RWPE2 (cell line): ENCODE measurements at places on chromosomes 12 and 14.

DNA sequence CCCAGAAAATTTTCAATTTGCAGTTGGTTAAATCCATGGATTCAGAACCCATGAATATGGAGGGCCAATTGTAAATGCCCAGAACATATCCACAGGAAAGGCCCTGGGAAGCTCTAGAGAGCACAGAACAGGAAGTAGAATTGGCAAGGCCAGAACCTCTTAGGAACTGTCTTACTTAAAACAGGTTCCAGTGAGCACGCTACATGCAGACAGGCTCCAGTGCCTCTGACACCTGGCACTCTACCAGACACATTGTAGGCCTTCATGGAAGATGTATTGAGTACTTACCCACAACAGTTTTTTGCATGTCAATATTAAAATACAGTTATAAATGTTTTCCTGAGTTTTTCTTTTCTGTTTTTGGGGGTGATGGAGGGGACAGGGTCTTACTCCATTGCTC, 188.2 kb upstream of the FRMD6 start:
- DNase-seq, result no peak

GRCh38 chr12:49582850-49583249, 14.9 kb upstream of the MCRS1 start:
- no peak for DNase-seq

GRCh38 chr12:6494258-6494743, 399 bp downstream of the NCAPD2 start:
- DNase-seq, result no peak

- no peak for DNase-seq
These were observed 25.7 kb downstream of the SOAT2 start for GRCh38 chr12:53128780-53129569.

- no peak for DNase-seq
These were observed 64.1 kb upstream of the TTC7B start for GRCh38 chr14:90880282-90880681.

GRCh38 chr14:55097881-55098560, 31.0 kb upstream of the LGALS3 start:
- no peak for DNase-seq

GRCh38 chr12:9122091-9122609, 6.4 kb upstream of the A2M start:
- no peak for DNase-seq

- no peak for DNase-seq
These were observed 59.0 kb downstream of the CLMN start for GRCh38 chr14:95260537-95261361.

- DNase-seq, result no peak
These were observed 1.1 kb downstream of the ETV6 start for GRCh38 chr12:11650286-11651281.

GRCh38 chr14:94043111-94043755, 17.1 kb downstream of the OTUB2 start:
- DNase-seq, result no peak

DNA sequence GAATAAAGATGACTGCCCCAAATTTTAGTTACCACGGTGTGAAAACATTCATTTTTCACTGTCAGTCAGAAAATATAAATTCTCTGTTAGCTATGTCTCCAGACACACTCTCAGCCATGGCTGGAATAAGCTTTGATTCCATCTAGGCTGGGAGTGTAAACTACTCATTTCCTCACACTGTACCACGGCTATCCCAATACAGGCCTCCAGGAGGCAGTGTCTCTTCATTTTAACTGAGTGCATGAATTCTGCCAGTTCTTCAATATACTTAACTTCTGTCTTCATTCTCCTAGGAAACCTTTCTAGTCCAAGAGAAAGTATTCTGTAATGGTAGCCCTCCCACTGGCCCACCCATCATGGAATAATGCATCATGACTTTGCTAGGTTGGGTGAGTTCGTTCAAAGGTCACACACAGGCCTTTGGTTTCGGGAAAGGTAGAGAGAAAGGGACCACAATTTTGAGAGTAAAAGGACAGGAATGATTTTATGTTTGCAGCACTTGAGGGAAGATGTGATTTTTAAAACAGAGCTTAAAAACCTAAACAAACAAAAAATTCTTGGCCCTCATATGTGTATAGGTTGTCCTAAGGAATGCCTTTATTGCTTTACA, 381.1 kb downstream of the SEC23A start:
- no peak for DNase-seq

GRCh38 chr12:31363831-31364230, 37.9 kb upstream of the SINHCAF start:
- DNase-seq, result no peak

DNA sequence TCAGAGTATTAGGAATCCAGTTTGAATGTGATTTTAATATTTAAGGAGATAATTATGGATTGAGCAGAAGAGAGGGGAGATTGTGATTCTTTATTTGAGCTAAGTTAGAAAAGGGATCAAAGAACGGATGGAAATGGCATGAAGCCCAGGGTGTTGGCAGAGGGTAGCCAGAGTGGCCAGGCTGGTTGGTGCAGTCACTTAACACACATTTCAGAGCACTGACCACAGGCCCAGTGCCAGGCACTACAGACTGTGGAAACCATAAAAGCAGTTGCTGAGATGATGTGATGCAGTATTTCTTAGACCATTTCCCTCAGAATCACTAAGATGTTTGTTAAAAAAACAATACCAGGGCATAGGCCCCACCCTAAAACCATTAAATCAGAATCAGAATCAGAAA, 167.7 kb upstream of the AMIGO2 start:
- no peak for DNase-seq

DNA sequence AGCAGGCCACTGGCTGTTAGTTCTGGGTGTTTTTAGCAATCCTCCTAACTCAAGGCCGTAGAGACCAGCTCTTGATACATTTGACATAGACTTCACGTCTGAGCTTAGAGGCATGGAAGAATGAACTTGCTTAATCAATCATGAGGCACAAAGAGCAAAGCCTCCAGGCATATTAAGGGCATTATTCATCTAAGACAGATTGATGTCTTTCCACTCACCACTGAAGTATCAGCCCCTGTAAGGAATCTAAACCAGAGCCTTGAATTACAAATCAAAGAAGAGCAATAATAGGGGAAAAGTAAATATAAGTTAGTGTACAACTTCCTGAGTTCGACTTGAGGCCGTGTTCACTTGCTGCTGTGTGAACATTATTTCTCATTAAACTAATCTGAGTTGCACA, 1470.7 kb downstream of the AACS start:
- no peak for DNase-seq

- no peak for DNase-seq
These were observed 56.0 kb downstream of the FOS start for GRCh38 chr14:75334549-75335051.

DNA sequence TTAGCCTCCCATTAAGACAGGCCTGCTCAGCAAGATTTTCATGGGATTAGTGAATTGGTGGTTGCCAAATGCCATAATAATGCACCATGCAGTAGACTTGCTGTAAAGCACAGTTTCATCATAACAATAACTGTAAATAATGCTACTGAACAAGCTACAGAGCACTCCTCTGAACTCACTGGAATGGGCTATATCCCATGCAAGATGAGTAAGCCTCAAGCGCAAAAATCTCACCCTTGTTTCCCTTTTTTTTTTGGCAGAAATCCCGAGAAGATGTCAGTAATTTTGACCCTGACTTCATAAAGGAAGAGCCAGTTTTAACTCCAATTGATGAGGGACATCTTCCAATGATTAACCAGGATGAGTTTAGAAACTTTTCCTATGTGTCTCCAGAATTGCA, 145.9 kb upstream of the HIF1A start:
- no peak for DNase-seq

- DNase-seq, result no peak
These were observed 1.2 kb upstream of the C14orf180 start for GRCh38 chr14:104578321-104578720.

DNA sequence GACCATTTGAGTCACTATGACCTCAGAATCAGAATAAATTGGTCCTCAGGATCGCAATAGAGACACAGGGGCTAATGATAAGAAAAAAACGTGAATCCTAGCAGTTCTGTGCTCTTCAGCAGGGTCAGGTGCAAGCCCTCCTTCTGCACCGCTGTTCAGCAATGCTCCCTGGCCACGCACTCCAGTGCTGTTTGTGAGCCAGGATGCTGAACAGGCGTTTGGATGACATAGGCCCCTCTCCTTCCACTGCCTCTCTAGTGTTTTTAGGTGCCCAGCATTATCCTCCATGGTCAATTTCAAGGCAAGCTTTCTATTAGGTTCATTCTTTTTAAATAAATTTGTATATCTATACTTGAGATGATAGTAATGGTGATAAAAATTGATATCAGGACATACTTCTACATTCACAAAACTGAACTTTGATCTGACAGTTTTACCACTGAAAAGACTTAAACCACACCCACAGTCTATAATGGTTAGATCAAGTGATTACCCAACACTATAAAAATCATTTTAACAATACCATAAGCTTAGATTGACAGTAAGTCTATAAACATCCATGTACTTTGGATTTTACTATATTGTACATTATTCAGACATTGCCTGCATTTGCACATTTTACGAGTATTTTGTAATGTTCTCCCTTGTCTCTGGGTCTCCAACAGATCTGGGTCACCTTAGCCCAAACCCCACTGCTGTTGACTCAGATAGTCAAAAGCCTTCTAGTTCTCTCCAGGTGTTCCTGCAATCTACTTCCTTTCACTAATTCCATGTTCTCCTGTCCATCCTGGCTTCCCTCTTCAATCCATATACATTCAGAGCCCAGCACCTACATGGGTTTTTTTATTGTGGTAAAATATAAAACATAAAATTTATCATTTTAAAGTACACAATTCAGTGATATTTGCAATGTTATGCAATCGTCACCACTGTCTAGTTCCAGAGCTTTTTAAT, 114.9 kb upstream of the COCH start:
- no peak for DNase-seq

- DNase-seq, result peak; percentile 45
These were observed 592 bp downstream of the KRT7 start for GRCh38 chr12:52233462-52234207.

DNA sequence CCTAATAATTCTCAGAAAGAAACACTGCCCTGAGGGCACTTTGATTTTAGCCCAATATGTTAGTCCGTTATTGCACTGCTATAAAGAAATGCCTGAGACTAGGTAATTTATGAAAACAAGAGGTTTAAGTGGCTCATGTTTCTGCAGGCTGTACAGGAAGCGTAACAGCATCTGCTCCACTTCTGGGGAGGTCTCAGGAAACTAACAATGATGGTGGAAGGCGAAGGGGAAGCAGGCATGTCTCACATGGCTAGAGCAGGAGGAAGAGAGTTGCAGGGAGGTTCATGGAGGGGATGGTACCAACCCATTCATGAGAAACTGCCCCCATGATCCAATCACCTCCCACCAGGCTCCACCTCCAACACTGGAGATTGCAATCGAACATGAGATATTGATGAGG, 49.4 kb upstream of the RERG start:
- no peak for DNase-seq

DNA sequence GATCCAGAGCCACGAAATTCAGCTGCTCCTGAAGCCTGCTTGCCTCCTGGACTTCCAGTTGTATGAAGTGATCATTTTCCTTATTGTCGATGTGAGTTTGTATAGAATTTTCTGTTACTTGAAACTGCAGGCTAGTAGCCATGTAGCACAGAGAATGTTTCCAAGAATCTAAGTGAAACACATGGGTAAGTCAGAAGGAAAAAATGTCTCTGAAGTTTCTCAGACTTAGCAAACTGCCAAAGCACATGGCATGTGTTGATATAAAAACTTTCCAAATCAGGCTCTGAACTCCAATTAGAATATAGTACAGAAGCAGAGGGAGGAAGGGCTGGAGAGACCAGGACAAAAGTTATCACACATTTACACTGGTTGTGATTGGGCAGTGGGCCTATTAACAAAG, 9.8 kb upstream of the PCNX1 start:
- no peak for DNase-seq

- no peak for DNase-seq
These were observed 48.9 kb downstream of the HRK start for GRCh38 chr12:116832353-116832752.

DNA sequence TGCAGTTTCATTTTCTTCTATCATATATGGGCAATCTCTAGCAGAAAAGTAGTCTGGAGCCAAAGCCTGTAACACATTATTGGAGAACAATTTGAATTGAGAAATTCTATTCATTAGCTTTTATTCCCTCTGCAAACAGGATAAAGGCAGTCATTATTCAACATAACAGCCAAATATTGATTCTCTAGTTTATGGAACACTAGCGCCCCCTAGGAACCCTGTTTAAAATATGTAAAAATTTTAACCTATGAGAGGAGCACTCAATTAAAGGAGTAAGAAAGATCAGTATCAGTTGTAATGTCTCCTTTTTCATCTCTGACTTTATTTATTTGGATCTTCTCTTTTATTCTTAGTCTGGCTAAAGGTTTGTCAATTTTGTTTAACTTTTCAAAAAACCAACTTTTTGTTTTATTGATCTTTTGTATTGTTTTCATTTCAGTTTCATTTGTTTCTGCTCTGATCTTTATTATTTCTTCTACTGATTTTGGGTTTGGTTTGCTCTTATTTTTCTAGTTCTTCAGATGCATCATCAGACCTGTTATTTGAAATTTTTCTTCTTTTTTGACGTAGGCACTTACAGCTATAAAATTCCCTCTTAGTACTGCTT, 4.8 kb upstream of the LMNTD1 start:
- DNase-seq, result no peak

- no peak for DNase-seq
These were observed 9.4 kb downstream of the SPRYD3 start for GRCh38 chr12:53069621-53070410.

DNA sequence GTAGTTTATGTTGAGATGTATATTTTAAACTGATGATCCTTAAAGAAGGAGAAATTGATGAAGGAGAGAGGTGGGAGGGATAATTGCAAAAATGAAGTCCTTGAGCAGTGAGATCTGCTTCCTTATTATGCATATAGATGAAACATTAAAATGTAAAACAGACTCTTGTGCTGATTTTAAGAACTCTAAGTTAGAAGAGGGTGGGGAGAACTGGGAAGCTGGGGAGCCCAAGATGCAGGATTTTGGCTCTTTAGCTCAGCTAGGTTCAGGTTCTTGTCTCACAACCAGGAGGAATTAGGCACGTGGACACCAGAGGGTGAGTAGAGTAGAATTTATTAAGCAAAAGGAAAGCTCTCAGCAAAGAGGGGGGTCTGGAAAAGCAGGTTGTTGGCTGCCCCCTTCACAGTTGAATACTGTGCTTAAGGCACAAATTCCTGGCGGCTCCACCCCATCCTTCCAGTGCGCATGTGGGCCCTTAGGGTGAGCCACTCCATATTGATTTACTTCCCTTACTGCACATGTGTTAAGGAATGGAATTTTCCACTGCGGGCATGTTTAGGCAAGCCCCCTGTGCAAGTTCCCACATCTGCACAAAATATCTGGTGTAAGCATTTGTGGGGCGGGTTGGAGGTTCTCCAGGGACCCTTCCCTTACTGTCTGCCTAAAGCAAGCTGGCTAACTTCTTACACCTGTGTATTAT, 141.9 kb downstream of the BICD1 start:
- no peak for DNase-seq

GRCh38 chr14:61520576-61520975, 174.7 kb upstream of the HIF1A start:
- DNase-seq, result no peak

DNA sequence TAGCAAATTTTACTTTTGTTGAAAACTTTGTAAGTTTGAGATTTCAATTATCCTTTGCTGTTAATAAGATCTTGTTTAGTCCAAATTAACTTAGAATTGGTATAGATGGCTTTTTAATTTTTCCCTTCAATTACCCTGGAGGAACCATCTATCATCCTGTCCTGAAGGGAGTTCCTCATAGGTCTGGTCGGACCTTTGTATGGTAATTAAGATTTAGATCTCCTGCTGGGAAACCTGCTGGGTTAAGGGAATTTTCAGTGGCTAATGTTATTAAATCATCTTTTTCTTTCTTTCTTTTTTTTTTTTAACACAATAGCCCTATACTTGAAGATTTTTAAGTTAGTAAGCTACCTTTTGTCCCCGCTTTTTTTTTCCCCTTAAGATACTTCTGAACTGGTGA, 63.0 kb upstream of the PRMT8 start:
- no peak for DNase-seq
